ENCODE measurements at places on chromosomes 2 and 18.

DNA sequence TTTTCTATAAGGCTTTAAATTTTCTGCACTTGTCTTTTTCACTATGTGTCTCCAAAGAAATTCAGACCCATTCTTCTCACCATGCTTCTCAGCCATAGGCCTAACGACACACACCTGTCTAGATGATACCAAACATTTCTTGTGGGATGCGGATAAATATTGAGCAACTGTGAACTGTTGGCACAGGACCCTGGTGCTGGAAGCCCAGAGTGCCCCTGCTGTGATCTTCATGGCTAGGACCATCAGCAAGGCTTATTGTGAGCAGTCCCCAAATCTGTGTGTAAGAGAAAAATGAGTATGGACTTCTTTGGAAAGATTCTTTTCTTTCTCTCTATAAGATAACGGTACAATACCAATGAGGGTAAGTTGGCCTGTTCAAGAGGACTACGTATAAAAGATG lies 54.1 kb upstream of the NCK2 start:
- no peak for DNase-seq

DNA sequence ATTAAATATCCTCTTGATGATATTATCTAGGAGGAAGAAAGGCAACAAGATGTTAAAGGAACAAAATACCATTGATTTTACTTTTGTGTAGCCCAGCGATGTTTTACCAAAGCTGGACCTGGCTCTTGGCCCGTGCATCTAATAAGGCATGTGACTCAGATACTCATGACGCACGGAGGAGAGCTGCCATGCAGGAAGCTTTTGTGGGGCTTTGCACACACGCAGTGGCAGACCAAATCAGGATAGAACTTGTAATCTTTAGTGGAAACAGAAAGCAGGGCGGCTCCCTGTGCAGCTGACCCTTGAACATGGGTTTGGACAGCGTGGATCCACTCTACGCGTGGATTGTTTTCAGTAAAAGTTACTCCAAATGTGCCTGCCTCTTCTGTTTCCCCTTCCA lies 190.0 kb downstream of the NAPG start:
- DNase-seq, result no peak

GRCh38 chr2:37324536-37324785 lies 172 bp downstream of the PRKD3 start:
- DNase-seq, result peak; percentile 77

DNA sequence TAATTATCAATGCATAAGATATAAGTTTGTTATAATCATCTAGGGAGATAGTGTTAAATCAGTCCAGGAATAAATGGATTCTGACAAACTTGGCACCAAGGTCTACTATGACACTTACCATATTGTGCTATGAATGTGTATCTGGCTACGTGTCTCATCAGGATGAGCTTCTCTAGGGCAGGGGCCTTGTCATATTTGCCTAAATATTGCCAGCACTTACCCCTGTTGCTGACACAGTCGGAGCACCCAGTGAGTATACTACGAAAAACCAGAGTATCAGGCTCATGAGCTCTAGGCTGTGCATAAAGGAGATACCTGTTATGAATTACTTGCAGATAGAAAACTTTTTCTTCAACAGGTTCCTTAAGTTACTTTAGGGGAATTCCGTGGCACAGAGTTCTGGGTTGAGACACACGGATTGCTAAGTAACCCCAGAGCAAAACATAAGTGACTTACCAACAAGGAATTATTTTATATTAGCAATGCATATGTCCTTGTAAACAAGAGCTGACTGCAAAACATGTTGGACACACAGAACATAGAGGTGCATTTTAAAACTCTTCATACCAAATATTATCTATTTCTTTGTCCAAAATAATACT lies 7.7 kb upstream of the TTC39C start:
- no peak for DNase-seq

GRCh38 chr2:6429210-6429986 lies 436.3 kb downstream of the CMPK2 start:
- no peak for DNase-seq

DNA sequence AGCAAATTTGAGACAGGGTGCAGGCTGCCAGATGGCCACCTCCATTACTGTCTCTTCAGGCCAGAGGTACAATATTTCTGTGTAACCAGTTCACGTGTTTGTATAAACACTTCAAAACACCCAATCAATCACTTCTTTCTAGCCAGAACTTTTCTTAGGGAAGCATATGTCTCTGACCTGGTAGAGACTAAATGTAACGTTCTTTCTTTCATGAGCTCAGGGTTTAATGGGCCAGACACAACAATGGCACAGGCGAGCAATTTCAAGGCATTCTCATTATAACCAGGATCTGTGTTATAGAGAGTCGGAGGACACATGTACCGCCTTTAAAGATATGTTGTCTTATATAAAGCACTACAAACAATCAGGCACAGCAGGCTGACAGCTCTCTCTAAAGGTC lies 1846.4 kb upstream of the PIK3C3 start:
- no peak for DNase-seq

DNA sequence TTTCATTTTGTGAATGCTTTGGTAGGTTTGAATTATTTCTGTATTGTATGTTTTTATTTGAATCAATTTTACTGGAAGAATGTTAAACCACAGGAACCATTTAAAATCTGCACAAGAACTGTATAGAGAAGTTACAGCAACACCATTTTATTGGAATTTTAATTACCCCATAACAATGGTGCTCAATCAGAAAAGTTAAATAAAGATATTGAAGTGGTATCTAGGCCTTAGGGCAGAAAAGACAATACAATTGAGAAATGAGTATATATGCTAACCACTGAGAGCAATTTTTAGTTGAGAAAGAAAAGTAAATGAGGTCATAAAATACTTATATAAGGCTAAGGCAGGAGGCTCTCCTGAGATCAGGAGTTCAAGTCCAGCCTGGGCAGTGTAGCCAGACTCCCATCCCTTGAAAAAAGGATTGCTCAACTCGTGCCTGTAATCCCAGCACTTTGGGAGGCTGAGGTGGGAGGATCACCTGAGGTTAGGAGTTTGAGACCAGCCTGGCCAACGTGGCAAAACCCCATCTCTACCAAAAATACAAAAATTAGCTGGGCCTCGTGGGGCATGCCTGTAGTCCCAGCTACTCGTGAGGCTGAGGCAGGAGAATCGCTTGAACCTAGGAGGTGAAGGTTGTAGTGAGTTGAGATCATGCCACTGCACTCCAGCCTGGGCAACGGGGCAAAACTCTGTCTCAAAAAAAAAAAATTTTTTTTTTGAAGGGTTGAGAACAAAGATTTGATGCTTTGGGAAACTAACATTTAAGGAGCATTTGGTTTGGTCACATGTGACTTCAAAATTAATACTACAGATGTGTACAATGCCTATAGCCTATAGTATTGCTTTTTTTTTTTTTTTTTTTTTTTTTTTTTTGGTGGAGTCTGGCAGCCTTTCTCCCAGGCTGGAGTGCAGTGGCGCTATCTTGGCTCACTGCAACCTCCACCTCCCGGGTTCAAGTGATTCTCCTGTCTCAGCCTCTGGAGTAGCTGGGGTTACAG lies 212.9 kb upstream of the STON1 start:
- DNase-seq, result no peak

DNA sequence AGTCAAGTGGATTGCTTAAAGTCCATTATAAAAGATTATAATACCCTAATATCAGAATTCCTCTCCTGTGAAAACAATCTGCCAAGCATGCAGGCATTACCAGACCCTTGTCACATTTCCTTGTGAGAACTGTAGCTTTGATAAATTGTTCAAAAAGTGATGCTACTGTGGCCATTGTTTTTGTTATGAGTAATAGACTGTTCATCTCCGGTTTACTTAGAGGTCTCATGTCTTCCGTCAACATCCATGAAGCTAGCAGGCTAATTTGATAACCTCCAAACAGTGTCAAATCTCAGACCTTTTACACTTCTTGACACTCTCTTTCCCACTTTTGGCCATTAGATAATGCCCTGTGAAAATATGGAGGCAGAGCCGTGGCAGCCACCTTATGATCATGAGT lies 342.7 kb downstream of the CPS1 start:
- no peak for DNase-seq

- DNase-seq, result no peak
These were observed 5.8 kb upstream of the ADNP2 start for GRCh38 chr18:80103231-80103630.

DNA sequence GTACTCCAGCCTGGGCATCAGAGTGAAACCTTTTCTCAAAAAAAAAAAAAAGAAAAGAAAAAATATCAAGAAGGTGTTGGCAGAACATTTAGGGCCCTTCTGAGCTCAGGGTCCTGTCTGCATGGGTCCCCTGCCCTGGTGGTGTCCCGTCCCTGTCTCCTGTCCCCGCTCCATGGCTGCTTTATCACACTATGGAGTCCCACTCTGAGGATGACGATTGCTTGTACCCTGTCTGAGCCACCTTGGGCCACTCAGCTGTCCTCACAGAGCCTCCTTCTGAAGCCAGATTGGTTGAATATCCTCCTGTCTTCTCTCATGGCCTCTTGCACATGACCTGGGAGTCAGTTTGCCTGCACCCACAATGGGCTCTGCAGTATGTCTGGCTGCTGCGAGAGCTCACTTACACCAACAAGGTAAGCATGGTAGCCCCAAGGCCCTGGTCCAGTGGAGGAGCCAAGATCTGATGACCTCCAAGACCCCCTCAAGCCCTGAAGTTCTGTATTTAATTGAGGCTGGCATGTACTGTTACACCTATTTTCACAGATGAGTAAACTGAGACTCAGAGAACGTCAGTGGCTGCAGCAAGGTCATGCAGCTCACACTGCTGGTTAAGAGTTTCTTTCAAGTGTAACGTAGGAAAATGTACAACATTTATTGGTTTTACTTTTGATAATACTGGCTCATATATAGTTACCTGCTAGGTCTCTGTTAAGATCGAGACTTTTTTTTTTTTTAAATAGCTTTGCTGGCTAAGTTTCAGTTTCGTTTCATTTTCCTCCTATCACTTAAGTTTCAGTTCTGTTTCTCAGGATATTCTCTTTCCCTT lies 16.9 kb upstream of the ZCCHC2 start:
- DNase-seq, result no peak

GRCh38 chr2:120844070-120844738 lies 108.5 kb downstream of the GLI2 start:
- DNase-seq, result no peak

DNA sequence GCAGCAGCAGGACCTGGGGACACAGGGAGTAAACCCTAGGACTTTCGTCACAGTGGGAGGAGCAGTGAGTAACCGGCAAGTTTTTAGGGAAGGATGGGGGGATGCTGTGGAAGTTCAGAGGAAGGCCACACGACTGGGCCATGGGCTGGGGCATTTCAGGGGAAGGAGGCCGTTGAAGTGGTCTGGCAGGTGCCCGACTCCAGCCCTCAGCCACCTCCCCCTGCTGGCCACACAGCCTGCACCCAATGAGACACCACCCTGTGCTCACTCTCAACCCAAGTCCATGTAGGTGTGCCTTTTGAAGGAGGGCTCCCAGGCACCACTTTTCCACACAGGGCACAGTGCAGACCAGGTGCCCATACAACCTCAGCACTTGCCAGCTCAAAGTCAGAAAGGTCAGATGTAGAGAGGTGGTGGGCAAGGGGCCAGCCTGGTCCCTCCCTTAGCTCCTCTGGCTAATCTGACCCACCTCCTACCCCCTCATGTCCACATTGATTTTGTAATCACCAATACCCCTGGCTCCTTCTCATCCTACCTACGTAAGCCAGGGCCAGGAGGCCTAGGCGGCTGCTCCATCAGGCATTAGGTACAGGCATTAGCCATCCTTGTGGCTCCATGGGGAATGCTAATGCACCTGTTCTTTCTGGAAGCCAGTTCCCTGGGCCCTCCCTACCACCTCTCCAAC lies 211.2 kb downstream of the SMAD2 start:
- DNase-seq, result no peak

GRCh38 chr2:217753460-217754200 lies 249.2 kb downstream of the TNS1 start:
- DNase-seq, result no peak

DNA sequence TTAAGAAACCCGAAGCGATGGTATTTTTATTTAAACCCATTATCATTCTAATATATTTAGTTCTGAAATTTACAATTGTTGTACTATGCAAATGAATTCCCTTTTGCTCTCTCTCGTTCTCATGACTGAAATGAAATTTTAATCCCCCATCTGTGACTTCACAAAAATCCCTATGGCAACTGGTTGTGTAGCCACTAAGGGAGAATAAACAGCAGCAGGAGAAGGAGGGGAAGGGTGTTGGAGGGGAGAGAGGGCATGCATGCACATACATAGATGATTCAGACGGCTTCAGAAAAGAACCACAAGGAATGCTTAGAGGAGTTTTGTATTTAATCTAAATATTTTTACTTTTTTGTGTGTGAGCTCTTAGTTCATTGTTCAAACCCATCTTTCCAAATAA lies 36.8 kb downstream of the CPS1 start:
- DNase-seq, result no peak

- no peak for DNase-seq
These were observed 32.2 kb downstream of the FAM178B start for GRCh38 chr2:96954011-96954846.

DNA sequence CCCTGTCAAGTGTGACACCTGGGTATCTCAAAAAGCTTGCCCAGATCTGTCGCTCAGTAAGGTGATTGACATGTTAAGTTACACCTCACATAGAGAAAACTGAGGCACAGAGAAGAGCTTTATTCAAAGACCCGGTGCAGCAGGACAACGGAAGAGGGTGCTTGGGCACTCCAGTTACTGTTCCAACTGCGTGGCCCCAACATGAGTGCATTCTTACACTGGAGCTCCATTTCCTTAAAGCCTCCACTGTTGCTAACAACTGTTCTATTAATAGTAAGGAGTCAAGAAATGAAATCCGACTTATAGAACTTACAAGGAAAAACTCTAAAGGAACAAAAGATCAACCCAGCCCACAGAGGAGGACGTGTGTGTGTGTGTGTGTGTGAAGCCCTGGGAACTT lies 54.8 kb upstream of the REV1 start:
- no peak for DNase-seq

- no peak for DNase-seq
These were observed 240.6 kb upstream of the CWC22 start for GRCh38 chr2:180247658-180248057.

DNA sequence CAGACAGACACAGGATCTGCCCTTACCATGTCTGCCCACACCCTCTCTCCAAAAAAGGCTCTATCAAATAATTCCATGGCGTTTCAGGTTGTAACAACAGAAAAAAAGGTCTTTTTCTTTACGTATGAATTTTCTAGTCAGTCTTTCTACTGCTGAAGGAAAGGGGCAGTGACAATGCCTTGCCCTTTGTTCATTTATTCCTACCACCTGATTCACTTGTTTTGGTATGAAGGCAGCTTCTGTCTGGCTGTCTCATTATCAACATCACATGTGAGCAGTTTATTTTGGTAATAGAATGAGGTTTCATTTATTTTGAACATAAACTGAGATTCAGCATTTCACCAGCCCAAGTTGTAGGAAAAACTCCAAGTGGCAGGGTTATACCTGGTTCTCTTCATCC lies 94.3 kb upstream of the KLF7 start:
- DNase-seq, result no peak

DNA sequence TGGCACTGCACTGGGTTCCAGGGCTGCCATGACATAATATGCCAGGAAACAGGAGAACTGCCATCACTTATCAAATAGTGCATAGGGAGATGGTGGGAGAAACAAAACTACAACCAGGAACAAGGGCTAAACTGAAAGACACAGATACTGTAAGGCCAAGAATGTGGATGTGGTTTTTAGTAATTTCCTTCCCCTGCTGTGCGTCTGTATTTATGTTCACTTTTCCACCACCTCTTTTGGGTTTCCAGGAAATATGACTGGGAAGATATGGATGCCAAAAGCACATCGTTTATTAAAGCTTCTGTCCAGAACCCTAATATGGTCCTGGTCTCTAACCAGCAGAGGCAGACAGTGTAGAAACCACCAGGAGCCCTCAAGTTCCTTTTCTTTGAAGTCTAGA lies 759.7 kb upstream of the FANCL start:
- DNase-seq, result no peak
